ENCODE measurements at places on chromosomes 2 and 18.

GRCh38 chr18:79680100-79680879 lies 687 bp downstream of the CTDP1 start:
- no peak for DNase-seq

DNA sequence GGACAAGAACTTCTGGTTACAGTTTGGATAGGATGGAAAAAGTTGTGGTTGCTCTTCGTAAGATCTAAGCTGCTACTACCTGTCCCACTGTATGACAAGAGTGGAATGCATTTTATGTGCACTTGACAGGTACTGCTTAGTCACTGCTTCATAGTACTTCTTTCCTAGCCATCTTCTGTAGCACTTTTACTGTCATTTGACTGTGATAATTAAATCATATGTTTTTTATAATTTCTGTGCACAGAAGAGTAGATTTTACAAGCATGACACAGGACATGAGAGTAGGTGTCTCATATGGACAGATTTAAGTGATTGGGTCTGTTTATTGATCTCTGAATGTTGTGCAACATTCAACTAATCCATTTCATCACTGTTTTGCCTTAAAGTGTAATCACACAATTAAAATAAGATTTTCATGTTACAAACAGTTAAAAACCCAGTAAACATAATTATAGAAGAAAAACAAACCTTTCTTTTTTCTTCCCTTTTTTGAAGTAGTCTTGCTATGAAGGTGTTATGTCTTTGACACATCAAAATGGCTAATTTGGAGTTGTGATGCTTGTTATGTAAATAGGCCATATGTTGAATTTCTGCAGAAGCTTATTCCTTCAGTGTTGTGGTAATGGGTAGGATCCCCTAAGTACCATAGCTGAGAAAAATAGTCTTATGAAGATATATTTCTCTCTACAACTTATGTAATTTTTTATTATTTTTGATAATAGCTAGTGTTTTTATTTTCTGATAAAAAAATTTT lies 3.0 kb downstream of the SPATS2L start:
- no peak for DNase-seq

- no peak for DNase-seq
Observed at GRCh38 chr2:119263656-119264055, 40.0 kb downstream of the STEAP3 start.

GRCh38 chr2:120271711-120272379 lies 19.2 kb downstream of the RALB start:
- no peak for DNase-seq

- DNase-seq = no peak
Observed at GRCh38 chr2:57941816-57942215, 104.8 kb upstream of the VRK2 start.

- DNase-seq = no peak
Observed at GRCh38 chr2:26811261-26811660, 25.4 kb downstream of the CENPA start.

DNA sequence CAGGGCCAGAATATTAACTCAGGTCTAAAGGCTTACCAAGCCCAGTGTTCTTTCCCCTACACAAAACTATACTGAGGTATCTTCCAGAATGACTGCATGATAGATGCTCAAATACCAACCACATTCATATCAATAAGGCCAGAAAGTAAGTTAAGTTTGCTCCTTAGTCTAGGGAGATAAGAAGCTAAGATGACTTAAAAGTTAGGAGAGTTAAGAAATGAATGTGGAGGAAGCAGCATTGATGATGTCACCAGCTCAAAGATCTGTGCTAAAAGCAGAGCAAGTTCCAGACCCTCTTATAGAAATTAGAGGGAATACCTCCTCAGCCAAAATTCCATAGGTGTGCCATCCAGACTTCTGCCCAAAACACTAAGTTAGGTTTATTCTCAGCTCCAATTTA lies 6.1 kb downstream of the PPP4R1 start:
- no peak for DNase-seq

DNA sequence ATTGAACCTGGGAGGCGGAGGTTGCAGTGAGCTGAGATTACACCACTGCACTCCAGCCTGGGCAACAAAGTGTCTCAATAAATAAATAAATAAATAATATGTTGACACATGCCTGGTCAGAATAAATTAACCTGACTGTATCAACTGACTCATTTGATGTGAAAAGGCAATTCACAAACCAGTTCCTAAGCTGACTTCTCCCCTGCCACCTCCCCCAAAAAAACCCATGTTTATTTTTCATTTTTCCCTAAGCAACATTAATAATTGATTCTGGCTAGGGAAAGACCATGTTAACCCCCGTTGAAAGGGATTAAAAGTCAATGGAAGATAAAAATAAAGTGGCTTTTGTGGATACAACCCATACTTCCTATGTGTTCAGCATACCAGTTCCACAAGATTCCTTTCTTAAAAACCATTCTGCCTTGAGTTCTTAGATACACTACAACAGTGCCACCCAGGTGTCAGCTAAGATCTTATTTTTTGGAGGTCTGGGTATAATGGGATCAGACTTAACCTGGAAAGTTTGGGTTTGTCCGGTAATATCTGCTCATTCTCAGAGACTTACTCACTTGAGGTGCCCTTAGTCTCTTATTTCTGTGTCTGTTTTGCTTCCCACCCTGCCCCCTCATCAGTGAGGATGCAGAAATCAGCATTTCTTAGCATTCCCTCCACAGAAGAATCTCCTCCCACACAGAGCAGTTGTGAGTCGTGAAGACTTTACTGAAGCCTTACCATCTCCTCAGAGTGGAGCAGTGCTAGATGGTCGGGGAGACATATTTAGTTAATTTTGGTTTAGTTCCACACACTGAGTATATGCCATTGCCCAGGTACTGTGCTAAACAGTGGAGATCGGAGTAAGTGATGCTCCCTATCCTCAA lies 10.1 kb upstream of the MCFD2 start:
- DNase-seq = no peak

- DNase-seq = no peak
Observed at GRCh38 chr2:44974064-44974715, 32.7 kb downstream of the SIX3 start.

DNA sequence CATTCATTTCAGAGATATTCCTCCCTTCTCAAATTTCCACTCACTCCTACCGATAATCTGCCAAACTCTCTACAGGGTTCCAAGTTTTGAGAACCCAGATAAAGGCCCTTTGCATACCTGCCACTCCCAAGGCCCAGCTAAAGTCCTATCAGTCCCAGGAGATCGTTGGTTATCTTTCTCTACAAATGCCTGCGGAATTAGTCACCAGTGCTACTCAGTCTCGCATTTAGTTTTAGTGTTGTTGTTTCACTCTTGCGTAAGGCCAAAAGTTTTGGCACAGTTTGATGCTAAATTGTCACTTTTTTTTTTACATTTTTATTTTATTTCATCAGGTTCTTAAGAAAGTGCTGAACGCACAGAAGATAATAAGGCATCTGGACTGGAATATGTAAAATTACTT lies 29.2 kb upstream of the SETBP1 start:
- no peak for DNase-seq

All from CD8-positive, alpha-beta T cell (primary cell).